AG04449 (cell line): ENCODE measurements at places on chromosomes 3 and 15.
A peak's percentile ranks its signal among the peaks of the same experiment; 100 is the strongest.

- DNase-seq = no peak
Measured at GRCh38 chr3:138374573-138375134, 26.3 kb downstream of the MRAS start.

GRCh38 chr3:110969229-110970211, 102.1 kb upstream of the NECTIN3 start:
- DNase-seq = no peak

- no peak for DNase-seq
Measured at GRCh38 chr15:85676342-85677098, 118.2 kb downstream of the KLHL25 start.

- no peak for DNase-seq
Measured at GRCh38 chr3:168865022-168865551, 769.4 kb upstream of the GOLIM4 start.

- no peak for DNase-seq
Measured at GRCh38 chr15:35929740-35930444, 383.9 kb upstream of the DPH6 start.

DNA sequence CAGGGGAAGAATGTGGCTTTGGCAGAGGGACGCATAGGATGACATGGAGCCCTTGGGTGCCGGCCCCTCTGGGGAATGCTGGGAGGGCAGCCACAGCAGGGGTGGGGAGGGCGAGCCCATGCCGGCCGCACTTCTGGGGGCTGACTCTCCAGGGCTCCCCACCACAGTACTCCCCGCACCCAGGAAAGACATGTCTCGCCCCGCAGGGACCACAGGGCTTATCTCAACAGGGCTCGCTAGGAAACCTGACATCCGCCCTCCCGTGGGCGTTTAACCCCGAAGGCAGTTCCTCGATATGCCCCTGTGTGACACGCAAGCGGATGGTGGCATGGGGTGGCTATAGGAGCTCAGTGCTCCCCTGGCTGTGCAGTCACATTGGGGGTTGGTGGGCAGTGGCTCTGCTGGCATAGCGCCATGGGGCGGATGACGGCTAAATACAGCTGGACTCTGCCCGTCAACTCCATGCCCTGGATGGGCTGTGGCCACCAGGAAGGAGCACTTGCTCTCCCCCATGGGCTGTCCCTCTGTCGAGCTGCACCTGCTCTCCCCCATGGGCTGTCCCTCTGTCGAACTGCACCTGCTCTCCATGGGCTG, 141.4 kb downstream of the ADAMTS17 start:
- DNase-seq = no peak

- no peak for DNase-seq
Measured at GRCh38 chr15:68346979-68347378, 69.4 kb downstream of the FEM1B start.

- no peak for DNase-seq
Measured at GRCh38 chr3:11624161-11624560, 19.6 kb downstream of the VGLL4 start.

DNA sequence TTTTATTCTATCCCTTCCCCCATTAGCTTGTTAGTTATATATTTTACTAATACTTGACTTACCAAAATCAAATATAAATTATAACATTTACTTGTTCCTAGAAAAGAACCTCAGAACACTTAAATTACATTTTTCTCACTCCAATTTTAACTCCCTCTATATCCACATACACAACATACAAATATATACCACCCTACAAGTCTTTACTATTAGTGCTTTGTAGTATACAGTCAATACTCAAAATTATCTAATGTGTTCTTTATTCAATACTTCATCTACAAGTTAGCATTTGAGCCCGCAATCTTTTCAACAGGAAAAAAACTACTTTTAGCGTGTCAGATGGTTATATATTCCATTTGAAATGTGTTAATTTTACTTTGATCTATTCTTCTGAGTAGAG, 100.3 kb downstream of the ADAM10 start:
- DNase-seq = no peak

GRCh38 chr3:184688251-184688881, 23.5 kb downstream of the MAGEF1 start:
- DNase-seq = peak; percentile 59

- DNase-seq = no peak
Measured at GRCh38 chr3:104939196-104939595, 427.5 kb upstream of the ALCAM start.

- DNase-seq = no peak
Measured at GRCh38 chr3:95277613-95278012, 1214.8 kb downstream of the NSUN3 start.

DNA sequence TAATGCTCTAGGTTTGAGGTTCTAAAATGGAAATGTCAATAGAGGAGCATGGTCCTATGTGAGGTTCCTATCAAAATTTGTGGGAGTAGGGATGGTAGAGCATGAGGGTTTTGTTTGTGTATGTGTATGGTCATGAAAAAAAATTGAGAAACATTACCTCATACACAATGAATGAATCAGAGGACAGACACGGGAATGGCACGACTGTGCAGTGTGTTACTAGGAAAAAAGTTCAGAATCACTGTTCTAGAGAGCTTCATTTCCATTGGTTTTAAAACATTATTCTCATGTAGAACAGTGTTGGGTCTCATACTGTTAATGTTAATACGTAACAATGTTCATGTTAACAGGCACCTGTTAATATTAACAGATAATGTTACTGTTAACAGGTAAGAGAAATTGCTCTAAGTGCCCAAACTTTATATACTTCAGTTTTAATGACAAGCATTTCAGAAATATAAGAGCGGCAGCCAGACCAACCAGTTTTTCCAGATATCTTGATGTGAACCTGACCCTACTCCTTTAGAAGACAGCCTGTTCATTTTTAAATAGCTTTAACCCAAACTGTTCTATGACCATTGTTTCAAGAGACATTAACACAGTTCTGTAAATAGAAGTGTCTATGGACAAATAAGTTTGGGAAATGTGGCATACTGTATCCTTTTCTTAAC, 48.0 kb downstream of the SLC15A2 start:
- no peak for DNase-seq

DNA sequence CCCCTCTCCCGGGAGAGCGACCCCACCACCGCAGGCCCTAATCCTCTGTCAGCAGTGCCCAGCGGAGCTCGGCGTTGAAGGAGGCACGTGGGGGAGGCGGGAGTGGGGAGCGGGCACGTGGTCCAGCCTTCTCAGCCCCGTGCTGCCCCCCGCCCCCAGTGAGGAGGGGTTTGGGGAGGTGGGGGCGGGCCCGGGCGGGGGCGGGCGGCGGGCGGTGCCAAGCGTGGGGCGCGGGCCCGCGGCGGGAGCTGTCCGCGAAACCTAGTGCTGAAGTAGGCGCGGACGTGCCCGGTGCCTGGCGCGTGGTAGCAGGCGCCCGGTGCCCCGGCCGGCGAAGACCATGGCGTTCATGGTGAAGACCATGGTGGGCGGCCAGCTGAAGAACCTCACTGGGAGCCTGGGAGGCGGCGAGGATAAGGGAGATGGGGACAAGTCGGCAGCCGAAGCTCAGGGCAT, at the start of gene CPLX3:
Gene CPLX3, plus strand, starts transcription at position 264 of the 456 bp plus-strand sequence. Its CDS starts 77 bp downstream, at position 341.
- DNase-seq = no peak

DNA sequence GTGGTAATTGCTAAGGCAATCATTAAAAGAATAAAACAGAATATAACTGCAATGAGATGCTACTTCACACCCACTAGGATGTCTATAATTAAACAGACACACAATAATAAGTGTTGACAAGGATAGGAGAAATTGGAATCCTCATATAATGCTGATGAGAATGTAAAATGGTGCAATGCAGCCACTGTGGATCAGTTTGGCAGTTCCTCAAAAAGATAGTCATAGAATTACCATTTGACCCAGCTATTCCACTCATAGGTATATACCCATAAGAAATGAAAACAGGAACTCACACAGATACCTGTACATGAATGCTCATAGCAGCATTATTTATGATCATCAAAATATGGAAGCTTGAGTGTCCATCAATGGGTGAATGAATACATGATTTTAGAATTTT, 9.6 kb upstream of the RNF111 start:
- DNase-seq = no peak
